Stimulated activated CD4-positive, alpha-beta T cell treated with anti-CD3 and anti-CD28 coated beads, Interleukin-1b, Interleukin-23, amount 100 ng/mL, for 1 hour (primary cell): ENCODE measurements at places on chromosomes 5 and 9.

GRCh38 chr9:130189840-130190239 is 17.6 kb downstream of the NCS1 start:
- no peak for DNase-seq

DNA sequence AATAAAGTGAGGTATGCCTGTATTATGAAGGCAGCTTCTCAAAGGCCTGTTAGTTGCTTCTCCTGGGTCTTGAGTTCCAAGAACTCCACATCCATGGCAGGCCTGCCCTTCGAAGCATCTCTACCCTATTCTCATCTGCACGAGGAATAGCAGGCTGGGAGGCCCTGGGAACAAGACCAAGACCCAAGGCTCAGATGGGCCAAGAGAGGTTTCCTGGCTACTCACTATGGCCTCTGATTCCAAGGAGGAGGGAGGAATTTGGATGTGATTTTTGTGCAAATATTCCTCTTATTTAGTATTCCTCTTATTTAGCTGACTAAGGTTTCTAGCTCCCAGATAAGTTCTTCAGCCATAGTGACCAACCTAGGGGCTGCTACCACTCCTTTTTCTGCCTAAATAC is 151.3 kb downstream of the SAXO1 start:
- no peak for DNase-seq

DNA sequence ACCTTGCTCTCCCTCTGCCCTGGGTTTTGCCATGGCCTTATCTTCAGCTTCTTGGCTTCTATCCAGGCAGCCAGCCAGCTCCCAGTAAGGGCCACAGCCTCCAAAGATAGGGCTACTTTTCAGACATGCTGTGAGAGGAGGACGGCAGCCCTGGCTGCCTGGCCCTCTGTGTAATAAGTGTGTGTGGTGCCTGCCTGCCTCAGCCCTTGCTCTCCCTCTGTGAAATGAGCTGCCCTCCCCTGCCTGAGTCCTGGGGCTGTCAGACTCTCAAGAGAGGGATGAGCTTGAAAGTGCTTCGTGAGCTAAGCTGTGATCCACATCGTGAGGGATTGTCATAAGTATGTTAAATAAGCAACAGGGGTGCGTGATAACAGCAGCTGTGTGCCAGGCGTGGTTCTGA is 8.1 kb downstream of the NDST1 start:
- no peak for DNase-seq

DNA sequence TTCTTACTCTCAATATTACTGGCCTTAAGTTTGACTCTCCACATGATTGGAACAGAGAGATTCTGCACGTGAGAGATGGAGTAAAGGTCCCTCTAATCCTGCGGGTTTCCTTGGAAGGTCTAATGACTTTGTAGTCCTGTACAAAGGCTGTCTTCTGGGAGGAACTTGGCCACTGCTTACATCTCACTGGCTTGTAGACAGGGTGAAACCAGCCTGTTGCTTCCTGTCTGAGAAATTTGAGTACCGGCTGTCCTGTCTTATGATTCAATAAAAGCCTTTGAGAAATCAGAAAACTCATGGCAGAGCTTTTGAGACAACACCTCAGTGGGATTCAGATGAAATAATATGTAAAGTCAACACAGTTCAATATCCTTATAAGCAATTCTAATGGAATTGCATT is 43.0 kb downstream of the IL31RA start:
- no peak for DNase-seq

- DNase-seq: no peak
These were observed 1.4 kb downstream of the NDUFA8 start for GRCh38 chr9:122158202-122158601.

DNA sequence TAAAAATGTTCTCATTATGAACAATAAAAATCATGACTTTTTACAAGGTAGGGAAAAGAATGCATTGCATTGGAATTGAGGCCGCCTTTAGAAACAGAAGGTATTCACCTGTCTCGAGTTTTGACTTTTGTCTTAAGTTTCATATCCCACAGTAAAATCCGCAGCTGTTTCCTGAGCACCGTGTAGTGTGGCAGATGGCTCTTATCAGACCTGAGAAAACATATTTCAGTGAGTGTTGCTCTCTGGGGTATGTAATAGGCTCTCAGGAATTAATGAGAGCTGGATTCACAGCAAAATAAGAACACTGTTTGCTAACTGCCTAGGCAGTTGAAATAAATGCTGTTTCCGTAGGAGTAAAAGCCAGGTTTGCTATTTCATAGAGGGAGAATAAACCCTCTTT is 221.4 kb downstream of the CFAP90 start:
- DNase-seq: no peak

- DNase-seq: no peak
These were observed 375.5 kb downstream of the PDE4D start for GRCh38 chr5:59517926-59518585.

GRCh38 chr5:116520771-116521170 is 53.9 kb downstream of the SEMA6A start:
- no peak for DNase-seq

- DNase-seq: no peak
These were observed 305.0 kb upstream of the IRX4 start for GRCh38 chr5:2187687-2188086.

- DNase-seq: no peak
These were observed 29.9 kb downstream of the SHLD3 start for GRCh38 chr5:65654713-65655112.

GRCh38 chr9:4238522-4238921 is 61.3 kb downstream of the GLIS3 start:
- DNase-seq: no peak

- no peak for DNase-seq
These were observed 101.2 kb downstream of the ESM1 start for GRCh38 chr5:54884195-54884536.

DNA sequence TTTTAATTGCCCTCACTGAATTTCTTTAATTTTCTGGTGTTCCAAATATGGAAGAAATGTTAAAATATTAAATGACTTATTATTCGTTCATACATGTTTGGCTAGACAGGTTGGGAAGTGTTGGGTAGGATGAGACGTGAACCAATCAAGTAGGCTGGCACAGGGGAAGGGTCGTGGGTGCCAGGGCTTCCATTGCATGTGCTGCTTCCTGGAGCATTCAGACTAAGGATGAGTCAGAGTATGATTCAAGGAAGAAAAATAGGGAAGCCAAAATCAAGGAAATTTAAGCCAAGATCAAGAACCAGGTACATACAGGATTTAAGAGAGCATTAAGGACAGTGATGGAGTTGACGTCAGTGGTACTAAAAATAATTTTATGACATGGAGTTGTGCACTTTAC is 2068.0 kb downstream of the MAT2B start:
- no peak for DNase-seq

DNA sequence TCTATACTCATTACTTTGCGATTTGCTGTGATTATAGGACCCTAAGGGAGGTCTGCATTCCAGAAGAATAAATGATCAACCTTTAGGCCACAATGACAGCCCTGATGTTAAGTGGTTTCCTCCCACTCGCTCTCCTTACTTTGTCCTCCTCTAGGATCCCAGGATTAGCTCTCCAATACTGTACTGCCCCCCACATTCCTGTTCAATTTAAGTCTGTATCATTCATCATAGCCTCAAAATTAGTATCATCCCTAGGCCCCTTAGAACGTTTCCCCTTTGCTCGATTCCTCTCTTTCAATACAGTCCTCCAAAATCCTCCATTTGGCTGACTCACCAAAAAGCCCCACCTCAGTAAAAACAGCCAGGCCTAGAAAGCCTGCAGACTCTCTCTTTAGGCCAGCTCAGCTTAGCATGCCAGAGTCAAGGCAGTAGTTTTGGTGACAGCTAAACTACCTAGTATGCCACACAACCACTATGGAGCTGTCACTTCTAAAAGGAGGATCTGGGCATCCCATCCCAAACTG is 24.4 kb downstream of the RNF145 start:
- DNase-seq: peak; percentile 35

GRCh38 chr5:22852807-22853660 is at the start of gene CDH12:
Gene CDH12, minus strand, starts transcription at chr5:22853344.
- DNase-seq: no peak

- no peak for DNase-seq
These were observed 1.9 kb upstream of the LHX2 start for GRCh38 chr9:124009531-124010217.

DNA sequence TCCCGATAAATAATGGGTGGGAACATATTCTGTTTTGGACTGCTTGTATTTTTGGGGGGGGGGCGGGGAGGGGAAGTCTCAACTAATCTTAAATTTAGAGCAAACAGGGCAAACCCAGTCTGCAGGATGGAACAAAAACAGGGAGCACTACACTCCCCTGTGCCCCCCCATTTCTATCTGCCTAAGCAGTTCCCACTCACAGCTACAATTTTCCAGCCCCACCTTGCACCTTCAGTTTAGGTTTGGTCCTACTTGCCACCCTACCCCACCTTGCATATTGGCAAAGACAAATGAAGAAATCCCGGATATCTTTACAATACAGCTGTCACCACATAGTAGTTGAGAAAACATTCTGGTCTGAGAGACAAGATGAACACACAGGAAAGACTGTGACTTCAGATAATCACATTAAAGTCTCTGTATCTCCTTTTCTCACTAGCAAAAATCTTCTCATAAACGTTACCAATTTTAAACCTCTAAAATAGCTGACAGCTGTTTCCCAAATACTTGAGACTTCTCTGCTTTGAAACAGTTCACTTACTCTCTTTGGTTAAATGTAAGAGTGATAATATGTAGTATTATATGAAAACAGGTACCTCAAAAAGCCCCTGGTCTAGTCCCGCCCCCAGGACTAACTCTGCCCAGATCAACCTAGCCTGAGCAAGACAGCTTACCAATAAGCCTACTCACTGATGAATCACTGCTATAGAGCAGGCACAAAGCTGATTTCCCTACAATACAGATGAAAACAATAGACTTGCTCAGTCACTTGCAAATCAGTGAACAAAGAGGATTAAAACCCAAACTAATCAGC is 5.2 kb upstream of the RAPGEF6 start:
- peak; percentile 48 for DNase-seq

DNA sequence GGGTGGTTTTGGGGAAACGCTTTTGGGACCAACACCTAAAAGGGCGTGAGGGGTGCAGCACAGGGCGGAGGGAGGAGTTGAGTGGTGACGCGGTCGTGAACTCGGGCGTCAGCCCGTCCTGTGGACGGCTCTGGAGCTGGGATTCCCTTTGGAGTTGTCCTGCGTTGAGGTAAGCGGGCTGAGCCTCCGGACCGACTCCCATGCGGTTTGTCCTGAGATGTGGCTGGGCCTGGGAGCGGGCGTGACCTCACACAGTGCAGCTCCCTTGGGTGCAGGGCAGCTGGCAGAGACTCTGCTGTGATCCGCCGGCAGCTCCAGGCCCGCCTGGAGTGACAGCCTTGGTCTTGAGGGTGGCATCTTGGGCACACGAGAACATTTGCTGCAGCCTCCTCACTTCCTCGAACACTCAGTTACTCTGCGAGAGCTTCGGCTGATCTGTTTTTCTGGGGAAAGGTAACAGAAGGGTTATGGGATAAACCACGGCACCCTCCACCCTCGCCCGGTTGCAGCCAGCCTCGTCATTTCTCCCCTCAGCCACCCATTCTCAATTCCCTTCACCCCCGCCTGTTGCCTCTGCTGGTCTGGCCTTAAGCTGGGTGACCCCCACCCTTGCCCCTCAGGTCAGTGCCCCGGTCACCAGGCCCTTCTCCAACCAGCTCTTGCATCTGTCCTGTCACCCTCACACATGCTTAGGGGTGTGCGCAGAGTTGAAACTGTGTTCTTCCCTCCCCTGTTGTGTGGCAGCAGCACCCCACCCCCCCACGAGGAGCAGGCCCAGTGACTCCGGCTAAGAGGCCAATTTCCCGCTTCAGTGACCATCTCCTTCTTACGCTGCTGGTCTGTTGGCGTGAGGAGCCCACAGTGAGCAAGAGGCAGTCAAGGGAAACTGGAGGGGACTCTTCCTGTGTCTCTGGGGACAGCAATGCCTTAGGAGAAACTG is 94.2 kb upstream of the COL5A1 start:
- no peak for DNase-seq

GRCh38 chr9:84404095-84404686 is 63.6 kb upstream of the SLC28A3 start:
- no peak for DNase-seq

DNA sequence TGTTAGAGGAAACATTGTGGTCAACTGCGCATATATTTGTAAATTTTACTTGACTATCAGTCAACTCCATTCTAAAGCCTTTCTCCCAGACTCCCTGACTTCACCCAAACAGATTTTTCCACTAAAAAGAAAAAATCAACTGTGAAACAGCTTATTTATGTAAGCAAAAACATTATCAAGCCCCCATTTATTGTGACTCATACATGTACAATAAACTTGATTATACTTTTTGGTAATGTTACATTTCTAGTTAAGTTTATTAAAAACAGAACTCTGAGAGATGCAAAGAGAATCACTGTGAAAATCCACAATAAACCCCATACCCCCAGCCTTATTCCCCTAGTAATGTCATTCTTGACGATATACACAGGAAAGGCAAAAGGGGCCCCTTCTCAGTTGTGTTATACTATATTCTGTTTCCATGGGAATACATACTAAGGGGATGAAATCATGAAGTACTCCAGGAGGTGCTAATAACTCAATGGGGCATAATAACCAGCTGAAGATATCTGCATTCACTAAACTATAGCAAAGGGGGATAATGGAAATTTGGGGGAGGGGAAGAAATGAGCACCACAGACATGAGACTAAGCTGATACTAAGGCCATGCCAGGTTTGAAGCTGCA is 616.0 kb downstream of the ACTL7B start:
- DNase-seq: no peak

GRCh38 chr5:133934822-133935666 is 33.4 kb downstream of the C5orf15 start:
- no peak for DNase-seq

DNA sequence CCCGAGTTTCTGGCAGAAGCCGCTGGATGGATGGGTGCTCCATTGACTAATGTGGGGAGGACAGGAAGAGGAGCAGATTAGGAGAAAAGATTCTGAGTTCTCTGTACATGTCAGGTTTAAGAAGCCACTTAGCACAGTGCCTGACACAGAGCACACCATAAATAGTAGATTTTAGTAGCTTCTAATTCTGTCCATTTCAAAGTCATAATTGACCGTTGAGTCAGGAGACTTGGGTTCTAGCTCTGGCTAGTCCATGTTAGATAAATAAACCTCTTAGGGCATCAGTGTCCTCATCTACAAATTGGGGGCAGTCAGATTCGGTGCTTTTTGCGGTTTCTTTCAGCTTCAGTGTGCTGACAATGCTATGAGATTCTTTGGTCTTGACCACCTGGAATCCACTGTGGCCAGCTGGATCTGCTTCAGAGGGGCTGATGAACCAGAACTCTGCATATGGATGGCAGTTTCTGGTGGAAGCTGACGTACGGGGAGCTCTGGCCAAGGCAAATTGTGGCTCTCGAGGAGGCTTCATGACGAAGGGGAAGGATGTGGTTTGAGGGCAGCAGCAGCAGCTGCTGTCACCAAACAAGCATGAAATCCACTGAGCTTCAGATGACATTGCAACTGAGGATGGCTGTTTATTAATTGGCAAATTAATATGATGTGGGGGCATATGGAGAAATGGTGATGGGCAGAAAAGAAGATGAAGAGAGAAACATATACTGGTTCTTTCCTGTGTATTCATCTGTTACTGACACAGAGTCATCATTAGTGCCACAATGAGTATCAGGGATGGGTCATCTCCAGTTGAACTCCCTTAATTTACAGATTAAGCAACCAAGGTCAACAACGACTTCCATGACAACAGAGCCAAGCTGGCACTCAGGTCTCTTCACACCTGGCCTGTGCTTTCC is 134.4 kb downstream of the AOPEP start:
- no peak for DNase-seq

GRCh38 chr5:160105686-160106360 is 13.4 kb downstream of the PWWP2A start:
- no peak for DNase-seq
